NCI-H2029 treated with DMSO at 0.1 percent for 48 hours (cell line): ENCODE measurements at places on chromosomes 6 and 20.

GRCh38 chr20:61911824-61912223, 153.9 kb downstream of the TAF4 start:
- no peak for DNase-seq

- no peak for DNase-seq
Measured at GRCh38 chr6:107822176-107823046, 1.7 kb downstream of the SCML4 start.

DNA sequence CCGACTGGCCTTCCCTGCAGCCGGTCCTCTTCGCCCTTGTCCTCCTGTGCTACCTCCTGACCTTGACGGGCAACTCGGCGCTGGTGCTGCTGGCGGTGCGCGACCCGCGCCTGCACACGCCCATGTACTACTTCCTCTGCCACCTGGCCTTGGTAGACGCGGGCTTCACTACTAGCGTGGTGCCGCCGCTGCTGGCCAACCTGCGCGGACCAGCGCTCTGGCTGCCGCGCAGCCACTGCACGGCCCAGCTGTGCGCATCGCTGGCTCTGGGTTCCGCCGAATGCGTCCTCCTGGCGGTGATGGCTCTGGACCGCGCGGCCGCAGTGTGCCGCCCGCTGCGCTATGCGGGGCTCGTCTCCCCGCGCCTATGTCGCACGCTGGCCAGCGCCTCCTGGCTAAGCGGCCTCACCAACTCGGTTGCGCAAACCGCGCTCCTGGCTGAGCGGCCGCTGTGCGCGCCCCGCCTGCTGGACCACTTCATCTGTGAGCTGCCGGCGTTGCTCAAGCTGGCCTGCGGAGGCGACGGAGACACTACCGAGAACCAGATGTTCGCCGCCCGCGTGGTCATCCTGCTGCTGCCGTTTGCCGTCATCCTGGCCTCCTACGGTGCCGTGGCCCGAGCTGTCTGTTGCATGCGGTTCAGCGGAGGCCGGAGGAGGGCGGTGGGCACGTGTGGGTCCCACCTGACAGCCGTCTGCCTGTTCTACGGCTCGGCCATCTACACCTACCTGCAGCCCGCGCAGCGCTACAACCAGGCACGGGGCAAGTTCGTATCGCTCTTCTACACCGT, 6.1 kb downstream of the UBD start:
- DNase-seq: no peak

DNA sequence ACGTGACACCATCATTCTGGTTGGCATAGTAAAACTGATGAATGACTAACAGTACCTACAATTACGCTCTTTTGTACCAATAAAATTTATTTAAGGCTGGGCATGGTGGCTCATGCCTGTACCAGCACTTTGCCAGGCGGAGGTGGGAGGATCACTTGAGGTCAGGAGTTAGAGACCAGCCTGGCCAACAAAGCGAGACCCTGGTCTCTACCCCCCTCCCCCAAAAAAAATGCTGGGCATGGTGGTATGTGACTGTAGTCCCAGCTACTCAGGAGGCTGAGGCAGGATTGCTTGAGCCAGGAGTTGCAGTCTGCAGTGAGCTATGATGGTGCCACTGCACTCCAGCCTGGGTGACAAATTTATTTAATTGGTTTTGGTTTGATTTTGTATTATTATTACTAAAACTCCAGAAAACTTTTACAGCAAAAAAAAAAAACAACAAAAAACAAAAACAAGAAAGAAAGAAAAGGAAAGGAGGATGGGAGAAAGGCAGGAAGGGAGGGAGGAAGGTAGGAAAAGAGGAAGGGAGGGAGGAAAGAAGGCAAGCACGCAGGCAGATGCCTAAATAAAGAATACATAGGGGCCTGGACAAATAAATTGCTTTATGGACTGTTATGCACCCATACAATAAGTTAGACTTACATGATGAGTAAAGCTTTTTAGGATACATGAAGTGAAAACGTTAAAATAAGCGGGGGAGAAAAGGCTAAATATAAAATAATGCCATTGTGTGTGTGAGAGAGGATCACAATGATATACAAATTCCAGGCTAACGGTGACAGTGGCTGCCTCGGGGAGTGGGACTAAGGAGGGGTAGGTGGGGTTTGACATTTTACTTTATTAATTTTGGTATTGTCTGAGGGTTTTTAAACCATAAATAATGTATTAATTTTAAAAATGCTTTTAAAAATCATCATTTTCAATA, 682 bp upstream of the ZSCAN9 start:
- DNase-seq: no peak

DNA sequence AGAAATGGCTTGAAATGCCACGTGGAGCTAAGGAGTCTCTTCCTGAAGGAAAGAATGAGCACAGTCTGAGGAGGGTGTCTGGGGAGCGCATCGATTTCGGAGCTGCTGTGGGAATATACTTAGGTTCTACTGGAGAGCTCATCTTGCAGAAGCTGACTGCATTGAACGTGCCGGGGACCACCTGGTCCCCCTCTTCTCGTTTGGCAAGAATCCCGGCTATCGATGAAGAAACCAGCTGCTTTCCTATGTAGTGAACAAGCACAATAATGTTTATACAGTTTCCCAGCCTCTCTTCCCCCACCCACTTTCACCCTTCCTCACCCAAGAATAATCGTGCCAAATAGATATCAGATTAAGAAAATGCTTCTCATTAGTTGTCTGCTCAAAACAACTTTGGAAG, 242.5 kb downstream of the PACRG start:
- no peak for DNase-seq

GRCh38 chr20:32193996-32194395, 13.5 kb downstream of the PLAGL2 start:
- DNase-seq: no peak

GRCh38 chr6:11878735-11879134, 100.1 kb upstream of the ADTRP start:
- DNase-seq: no peak

- no peak for DNase-seq
Measured at GRCh38 chr20:54680872-54681619, 205.7 kb downstream of the DOK5 start.

DNA sequence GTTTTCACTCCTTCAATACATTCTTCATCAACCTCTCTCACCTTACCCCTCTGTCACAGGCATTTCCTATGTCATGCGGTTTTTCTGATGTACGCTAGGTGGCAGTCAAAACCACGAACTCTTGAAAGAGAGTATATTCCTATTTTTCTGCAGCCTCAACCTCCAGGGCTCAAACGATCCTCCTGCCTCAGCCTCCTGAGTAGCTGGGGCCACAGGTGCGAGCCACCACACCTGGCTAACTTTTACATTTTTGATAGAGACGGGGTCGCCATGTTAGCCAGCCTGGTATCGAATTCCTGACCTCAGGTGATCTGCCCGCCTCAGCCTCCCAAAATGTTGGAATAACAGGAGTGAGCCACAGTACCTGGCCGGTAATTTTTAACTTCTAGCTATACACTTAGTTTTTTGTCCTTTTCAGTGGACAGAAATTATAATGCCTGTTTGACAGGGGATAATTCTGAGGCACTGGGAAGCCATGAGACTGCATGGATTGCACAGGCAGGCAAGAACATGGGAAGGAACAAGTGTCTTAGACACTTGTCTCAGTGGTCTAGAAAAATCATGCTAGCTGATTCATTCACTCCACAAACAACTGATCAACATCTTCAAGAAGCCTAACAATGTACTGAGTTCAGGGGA, 22.5 kb upstream of the HFE start:
- peak; percentile 72 for DNase-seq

GRCh38 chr20:62591591-62591990, 50.7 kb upstream of the SLCO4A1 start:
- no peak for DNase-seq

DNA sequence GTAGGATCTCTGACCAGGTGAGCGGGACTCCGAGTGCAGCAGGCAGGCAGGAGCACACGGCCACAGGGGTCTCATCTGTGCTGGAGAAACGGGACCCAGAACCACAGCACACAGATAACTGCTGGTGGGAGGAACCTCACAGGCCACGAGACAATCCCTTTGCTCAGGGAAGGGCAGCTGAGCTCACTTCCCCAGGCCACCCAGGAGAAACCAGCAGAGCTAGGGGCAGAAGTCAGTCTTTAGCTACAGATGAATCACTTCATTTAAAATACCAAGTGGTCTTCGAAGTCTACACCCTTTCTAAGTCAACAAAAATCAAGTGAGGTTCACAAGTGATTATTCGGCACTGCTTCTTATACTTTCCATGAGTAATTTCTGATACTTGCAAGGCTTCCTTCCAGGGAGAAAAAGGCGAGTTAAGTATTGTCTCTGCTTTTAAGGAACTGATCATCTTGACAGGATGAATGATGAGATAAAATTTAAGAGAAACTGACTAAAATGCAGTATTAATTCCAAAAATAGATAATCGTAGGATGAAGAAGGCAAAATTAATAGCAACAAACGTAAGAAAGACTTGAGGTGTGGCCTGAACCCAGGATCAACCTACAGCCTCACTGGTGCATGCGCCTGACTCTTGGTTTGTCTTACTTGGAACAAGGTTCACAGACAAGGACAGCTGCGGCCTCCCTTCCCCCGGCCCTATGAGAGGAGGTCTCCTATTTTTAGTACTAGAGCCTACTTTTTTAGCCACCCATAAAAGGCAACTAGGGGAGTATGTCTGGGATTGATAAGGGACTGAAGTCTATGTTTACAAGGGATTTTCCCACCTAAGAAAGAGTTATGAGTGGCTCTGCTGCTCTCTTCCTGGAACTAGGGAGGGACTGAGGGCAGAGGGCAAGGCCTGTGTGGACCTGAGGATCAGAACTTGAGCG, 233.6 kb downstream of the TTLL2 start:
- no peak for DNase-seq
